ENCODE measurements at places on chromosomes 12 and 14. TPM values are rescaled to one million over a fixed set of nuclear protein-coding genes. Genes with fewer than 3 reads are reported as not detected.

Gene CDKN1B
- total RNA-seq = 12.8 TPM

Gene LRCOL1
- total RNA-seq = not detected

Gene TEX52
- total RNA-seq = not detected

Gene TAS2R10
- not detected for total RNA-seq

Gene CMA1
- total RNA-seq = not detected

Gene ERBB3
- 1.4 TPM for total RNA-seq

Gene MUCL1
- total RNA-seq = not detected

Gene HOXC10
- total RNA-seq = 2.1 TPM

Gene ACVRL1
- total RNA-seq = 0.14 TPM

Gene FOXG1
- 0.10 TPM for total RNA-seq

Gene AKAP5
- 0.30 TPM for total RNA-seq

Gene NKX2-1
- not detected for total RNA-seq

Gene SLC6A13
- total RNA-seq = 0.92 TPM

Gene SLC38A1
- 83.8 TPM for total RNA-seq

Measured in A549 treated with GW870086 at 1 μM for 4 hours (cell line).